ENCODE measurements at places on chromosomes 5 and 9. TPM values are rescaled to one million over a fixed set of nuclear protein-coding genes. Genes with fewer than 3 reads are reported as not detected.

The CDH10 gene
- total RNA-seq, result not detected

DNA sequence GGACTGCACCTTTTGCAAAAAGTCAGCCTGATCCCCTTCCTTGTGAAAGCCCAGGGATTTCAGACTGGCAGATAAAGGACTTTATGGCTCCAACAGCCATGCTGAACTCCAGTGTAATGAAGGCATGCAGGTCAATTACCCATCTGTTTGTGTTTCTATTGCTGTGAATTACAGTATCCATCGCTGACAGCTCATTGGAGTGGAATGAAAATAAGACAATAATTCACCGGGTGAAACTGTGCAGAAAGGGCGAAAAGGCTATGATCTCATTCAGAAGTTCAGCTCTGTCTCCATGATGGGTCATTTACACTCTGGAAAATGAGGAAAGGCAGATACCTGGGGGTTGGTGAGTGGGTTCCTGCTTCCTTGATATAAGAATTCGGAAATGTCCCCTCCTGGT is 148.0 kb downstream of the BRINP1 start:
- DNase-seq, result no peak

The GIN1 gene
- total RNA-seq, result 14.1 TPM

DNA sequence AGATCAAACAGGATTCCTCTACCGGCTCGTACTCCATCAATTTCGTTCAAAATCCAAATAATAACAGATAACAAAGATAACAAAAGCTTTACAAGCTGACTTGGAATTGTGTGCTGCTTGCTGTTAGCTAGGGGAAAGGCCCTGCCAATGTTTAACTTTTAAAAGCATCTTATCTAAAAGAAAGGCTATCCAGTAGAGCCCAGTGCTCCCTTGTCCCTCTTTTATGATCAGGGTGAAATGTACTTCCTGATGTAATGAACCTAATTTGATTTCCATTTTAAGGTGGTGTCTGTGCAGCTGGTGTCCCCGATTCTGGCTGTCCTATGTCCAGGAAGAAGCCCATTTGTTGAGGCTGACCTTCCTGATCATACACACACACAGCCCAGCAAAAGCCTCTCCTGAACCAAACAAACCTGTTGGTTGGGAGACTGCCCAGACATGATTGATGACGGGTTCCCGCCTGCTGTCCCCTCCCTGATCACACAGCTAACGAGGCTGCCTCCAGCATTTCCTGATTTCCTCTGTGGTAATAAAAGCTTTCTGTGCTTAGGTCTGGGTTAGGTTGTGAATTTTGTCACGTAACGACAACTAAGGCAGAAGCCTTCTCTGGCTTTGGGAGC is 54.1 kb downstream of the PWWP2A start:
- DNase-seq, result no peak

The SDHA gene
- total RNA-seq, result 757 TPM

The IRGM gene
- not detected for total RNA-seq

GRCh38 chr5:141094481-141095262 is at the start of gene PCDHB2:
PCDHB2 (plus strand) TSS chr5:141094615; CDS start chr5:141094791, 176 bp downstream.
- DNase-seq, result no peak

- no peak for DNase-seq
These were observed 60.2 kb downstream of the PPARGC1B start for GRCh38 chr5:149790276-149790675.

The B4GALT7 gene
- 17.2 TPM for total RNA-seq

- no peak for DNase-seq
These were observed 41.3 kb downstream of the ZNF474 start for GRCh38 chr5:122170620-122171019.

The ISL1 gene
- total RNA-seq, result not detected
